Pancreas (tissue), 10 donors: ENCODE measurements at places on chromosomes 16 and 17. TPM values are rescaled to one million over a fixed set of nuclear protein-coding genes. Genes with fewer than 3 reads are reported as not detected.

DNA sequence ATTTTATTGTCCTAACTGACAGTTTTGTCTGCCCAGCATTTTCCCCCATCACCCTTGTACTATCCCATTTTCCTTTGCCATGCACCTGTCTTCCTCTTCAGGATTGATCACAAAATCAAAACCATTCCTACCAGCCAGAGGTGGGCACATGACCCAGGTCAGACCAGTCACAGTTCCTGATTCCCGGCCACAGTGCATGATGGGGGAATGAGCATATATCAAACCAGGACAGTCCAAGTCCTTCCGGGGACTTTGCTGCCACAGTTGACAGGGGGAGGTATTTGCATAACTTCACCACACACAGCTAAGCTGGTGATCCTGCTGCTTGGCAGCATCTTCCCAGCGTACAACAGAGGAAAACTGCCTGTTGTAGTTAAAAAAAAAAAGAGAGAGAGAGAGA lies 493.9 kb downstream of the WWOX start:
- H3K36me3 ChIP-seq = no peaks in the 10 kb centered on the region
- no peak for DNase-seq
- H3K4me3 ChIP-seq = no peak overlapping the region

- no peaks in the 10 kb centered on the region for H3K4me1 ChIP-seq
- H3K27me3 ChIP-seq = no peaks in the 10 kb centered on the region
- no peak overlapping the region for H3K27ac ChIP-seq
- no peak overlapping the region for H3K4me3 ChIP-seq
- no peak for DNase-seq
Measured at GRCh38 chr17:10217916-10218315, 19.5 kb upstream of the GAS7 start.

- no peak for DNase-seq
- no peak overlapping the region for H3K27ac ChIP-seq
- no peak overlapping the region for H3K4me3 ChIP-seq
- no peaks in the 10 kb centered on the region for H3K27me3 ChIP-seq
- no peaks in the 10 kb centered on the region for H3K36me3 ChIP-seq
Measured at GRCh38 chr16:77790009-77790372, 1.6 kb downstream of the VAT1L start.

DNA sequence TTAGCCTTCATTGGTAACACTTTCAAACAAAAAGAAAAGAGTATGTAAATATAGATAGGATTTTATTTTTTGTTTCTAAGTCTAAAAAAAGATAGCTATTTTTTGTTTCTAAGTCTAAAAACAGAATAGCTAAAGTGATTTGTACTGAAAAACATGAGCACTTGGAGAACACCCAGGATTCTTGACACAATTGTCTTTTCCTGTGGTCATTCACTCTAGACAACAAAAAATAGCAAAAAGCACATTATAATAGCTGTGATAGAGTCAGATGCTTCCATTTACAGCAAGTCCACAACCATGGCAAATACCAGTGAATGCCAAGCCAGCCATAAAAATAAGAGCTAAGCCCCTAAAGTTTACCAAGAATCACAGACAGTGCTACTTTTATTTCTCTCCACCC lies 36.7 kb downstream of the SKAP1 start:
- H3K4me3 ChIP-seq = no peak overlapping the region
- no peak for DNase-seq
- no peaks in the 10 kb centered on the region for H3K36me3 ChIP-seq
- H3K27ac ChIP-seq = no peak overlapping the region

Gene KRTAP16-1
- not detected for total RNA-seq

Gene SDR42E1
- 4.5 TPM for total RNA-seq

GRCh38 chr17:9004132-9004960 lies 17.0 kb upstream of the NTN1 start:
- no peaks in the 10 kb centered on the region for H3K36me3 ChIP-seq
- no peak for DNase-seq
- H3K27me3 ChIP-seq = peaks cover 5% of the 10 kb centered on the region
- peak overlapping the region; percentile 43 for H3K4me3 ChIP-seq
- peaks cover 4% of the 10 kb centered on the region for H3K4me1 ChIP-seq
- no peak overlapping the region for H3K27ac ChIP-seq

Gene LITAFD
- total RNA-seq = not detected

GRCh38 chr16:10817514-10817913 lies 1.1 kb downstream of the TVP23A start:
- no peaks in the 10 kb centered on the region for H3K36me3 ChIP-seq
- DNase-seq = no peak
- H3K4me1 ChIP-seq = no peaks in the 10 kb centered on the region

DNA sequence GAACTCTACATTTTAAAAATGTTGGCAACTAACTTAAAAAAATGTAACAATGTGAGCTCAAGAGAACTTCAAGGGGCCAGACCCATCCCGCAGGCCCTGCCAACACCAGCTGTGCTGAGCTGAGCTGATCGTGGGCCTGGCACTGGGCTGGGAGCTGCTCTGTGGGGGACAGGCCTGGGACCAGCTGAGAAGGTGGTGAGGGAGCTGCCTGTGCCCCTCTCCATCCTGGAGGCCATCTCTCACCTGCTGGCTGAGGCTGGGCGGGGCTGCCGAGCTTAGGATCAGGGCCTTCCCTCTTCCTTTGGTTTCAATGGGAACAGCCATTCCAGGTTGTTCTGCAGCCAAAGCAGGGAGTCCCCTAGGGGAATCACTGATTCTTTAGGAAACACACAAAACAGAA lies 58.2 kb downstream of the IL21R start:
- no peak overlapping the region for H3K4me3 ChIP-seq
- no peaks in the 10 kb centered on the region for H3K27me3 ChIP-seq
- no peaks in the 10 kb centered on the region for H3K4me1 ChIP-seq
- H3K27ac ChIP-seq = no peak overlapping the region
- H3K36me3 ChIP-seq = peaks cover 33% of the 10 kb centered on the region
- DNase-seq = no peak

DNA sequence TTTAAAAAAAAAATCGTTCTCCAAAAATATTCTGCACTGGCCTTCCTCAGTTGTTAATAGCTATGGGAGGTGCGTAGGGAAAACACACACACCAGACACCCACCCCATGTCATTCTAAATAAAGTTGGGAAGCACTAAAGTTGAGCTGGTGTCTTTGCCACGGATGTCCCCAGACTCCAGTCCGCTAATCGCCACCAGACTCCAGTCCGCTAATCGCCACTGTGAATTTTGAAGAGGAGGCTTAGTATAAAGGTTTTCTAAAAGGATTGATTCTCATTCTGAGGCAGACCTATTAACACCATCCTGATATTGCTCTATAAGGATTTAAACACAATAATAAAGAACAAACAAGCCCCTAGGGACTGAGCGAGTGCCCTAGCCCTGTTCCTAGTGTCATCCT lies 22.7 kb upstream of the CPSF4L start:
- H3K27me3 ChIP-seq = no peaks in the 10 kb centered on the region
- H3K4me3 ChIP-seq = no peak overlapping the region
- DNase-seq = no peak

DNA sequence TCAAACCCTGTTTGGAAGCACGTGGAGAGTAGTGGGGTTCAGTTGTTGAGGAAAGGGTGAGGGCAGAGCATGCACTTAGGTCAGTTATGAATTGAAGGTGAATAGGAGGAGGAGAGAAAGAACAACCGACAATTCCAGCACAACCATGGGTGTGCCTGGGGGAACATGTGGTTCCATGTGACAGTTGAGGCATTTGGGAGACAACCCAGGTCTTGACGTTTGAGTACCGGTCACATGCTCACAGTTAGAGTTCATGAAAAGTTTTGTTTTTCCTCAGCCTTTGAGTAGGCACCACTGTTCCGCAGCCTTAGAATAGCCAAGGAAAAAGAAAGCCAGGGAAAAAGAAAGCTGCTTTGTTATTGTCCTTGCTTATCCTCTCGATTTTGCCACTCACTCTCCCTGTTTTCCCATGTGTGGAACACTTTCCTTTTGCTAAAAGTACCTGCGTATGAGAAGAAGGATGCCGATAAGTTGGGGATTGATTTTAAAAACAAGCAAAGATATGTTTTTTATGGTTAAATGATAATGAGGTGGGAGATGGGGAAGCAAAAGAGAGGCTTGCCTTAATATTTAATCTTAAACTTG lies 25.6 kb upstream of the ABCC11 start:
- no peaks in the 10 kb centered on the region for H3K27me3 ChIP-seq
- H3K4me3 ChIP-seq = no peak overlapping the region
- H3K4me1 ChIP-seq = peaks cover 9% of the 10 kb centered on the region

GRCh38 chr16:19713697-19714096 lies 4.3 kb downstream of the KNOP1 start:
- H3K27ac ChIP-seq = no peak overlapping the region
- H3K27me3 ChIP-seq = no peaks in the 10 kb centered on the region
- DNase-seq = no peak

GRCh38 chr16:8721336-8722024 lies 47.1 kb downstream of the ABAT start:
- H3K4me1 ChIP-seq = peaks cover 22% of the 10 kb centered on the region
- no peak overlapping the region for H3K4me3 ChIP-seq

- no peaks in the 10 kb centered on the region for H3K27me3 ChIP-seq
- no peak overlapping the region for H3K27ac ChIP-seq
- H3K4me1 ChIP-seq = peaks cover 2% of the 10 kb centered on the region
- DNase-seq = no peak
- no peak overlapping the region for H3K4me3 ChIP-seq
Measured at GRCh38 chr16:72841506-72841905, 206.4 kb downstream of the ZFHX3 start.

GRCh38 chr17:68621065-68621464 lies 19.9 kb upstream of the FAM20A start:
- no peaks in the 10 kb centered on the region for H3K36me3 ChIP-seq
- H3K27me3 ChIP-seq = no peaks in the 10 kb centered on the region
- H3K4me3 ChIP-seq = no peak overlapping the region
- H3K4me1 ChIP-seq = no peaks in the 10 kb centered on the region

- H3K27me3 ChIP-seq = no peaks in the 10 kb centered on the region
- H3K4me1 ChIP-seq = peaks cover 16% of the 10 kb centered on the region
- H3K4me3 ChIP-seq = peak overlapping the region; percentile 79
- H3K27ac ChIP-seq = peak overlapping the region; percentile 92
- no peak for DNase-seq
Measured at GRCh38 chr17:39754958-39755553, 17.3 kb downstream of the GRB7 start.

- H3K27me3 ChIP-seq = no peaks in the 10 kb centered on the region
- H3K4me1 ChIP-seq = no peaks in the 10 kb centered on the region
- H3K36me3 ChIP-seq = no peaks in the 10 kb centered on the region
- no peak overlapping the region for H3K27ac ChIP-seq
- H3K4me3 ChIP-seq = no peak overlapping the region
Measured at GRCh38 chr16:60771138-60771537, 1265.1 kb downstream of the CDH8 start.

DNA sequence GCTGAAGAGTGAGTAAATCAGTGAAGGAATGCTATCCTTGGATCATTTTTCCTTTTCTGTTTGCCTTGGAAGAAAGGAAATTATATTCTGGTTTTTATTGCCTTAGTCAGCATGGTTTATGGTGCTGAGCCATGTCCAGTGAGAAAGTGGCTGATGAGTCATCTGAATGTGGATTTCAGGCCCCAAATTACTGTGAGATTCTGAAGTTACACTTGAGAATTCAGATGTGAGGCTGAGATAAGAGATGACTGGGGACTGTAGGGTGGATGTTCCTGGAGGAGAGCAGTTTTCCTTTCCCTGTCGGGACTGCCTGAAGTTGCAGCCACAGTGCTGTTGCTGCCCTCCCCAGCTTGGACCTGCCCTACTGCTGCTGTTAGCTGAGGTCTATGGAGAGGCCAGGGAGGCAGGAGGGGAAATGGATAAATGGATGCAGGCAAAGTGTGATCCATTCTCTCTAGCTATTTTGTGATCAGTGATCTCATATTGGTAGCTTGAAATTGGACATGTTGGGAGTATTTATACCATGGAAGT lies 4.2 kb upstream of the MAP3K14 start:
- DNase-seq = no peak
- no peak overlapping the region for H3K4me3 ChIP-seq
- H3K36me3 ChIP-seq = no peaks in the 10 kb centered on the region
- H3K27me3 ChIP-seq = no peaks in the 10 kb centered on the region

Gene MOSMO
- 3.7 TPM for total RNA-seq

- DNase-seq = no peak
- no peak overlapping the region for H3K4me3 ChIP-seq
Measured at GRCh38 chr17:47252209-47252608, 1.4 kb upstream of the ITGB3 start.

- no peaks in the 10 kb centered on the region for H3K36me3 ChIP-seq
- H3K4me3 ChIP-seq = no peak overlapping the region
- no peaks in the 10 kb centered on the region for H3K27me3 ChIP-seq
- no peak for DNase-seq
Measured at GRCh38 chr17:45896803-45897693, 2.7 kb downstream of the MAPT start.

DNA sequence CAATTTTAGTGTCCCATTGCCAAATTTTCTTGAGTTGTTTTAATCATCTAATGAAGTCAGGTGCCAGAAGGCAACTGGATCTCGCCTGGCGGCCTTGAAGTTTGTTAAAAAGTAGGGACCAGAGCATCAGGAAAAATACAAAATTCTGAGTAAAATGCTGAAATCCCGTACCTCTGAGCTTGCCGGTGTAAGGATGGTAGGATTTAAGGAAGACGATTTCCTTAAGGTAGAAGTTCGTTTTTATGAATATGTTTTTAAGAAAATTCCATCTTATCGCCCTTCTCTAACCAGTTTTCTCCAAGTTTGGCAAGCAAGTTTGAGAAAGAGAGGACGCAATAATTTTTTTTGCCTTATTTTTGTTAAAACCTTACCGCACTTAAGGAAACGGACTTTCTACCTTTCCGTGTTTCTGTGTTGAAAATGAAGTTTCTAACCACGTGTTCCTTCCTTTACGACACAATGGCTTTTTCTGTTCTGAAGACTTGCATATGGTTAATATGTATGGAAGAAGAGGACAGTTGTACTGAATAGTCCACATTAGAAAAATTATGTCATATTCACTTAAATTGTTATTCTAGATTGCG lies 748 bp downstream of the ATF7IP2 start:
- H3K4me3 ChIP-seq = peak overlapping the region; percentile 43
- no peaks in the 10 kb centered on the region for H3K27me3 ChIP-seq
- DNase-seq = no peak
- H3K4me1 ChIP-seq = no peaks in the 10 kb centered on the region
- H3K27ac ChIP-seq = peak overlapping the region; percentile 48

DNA sequence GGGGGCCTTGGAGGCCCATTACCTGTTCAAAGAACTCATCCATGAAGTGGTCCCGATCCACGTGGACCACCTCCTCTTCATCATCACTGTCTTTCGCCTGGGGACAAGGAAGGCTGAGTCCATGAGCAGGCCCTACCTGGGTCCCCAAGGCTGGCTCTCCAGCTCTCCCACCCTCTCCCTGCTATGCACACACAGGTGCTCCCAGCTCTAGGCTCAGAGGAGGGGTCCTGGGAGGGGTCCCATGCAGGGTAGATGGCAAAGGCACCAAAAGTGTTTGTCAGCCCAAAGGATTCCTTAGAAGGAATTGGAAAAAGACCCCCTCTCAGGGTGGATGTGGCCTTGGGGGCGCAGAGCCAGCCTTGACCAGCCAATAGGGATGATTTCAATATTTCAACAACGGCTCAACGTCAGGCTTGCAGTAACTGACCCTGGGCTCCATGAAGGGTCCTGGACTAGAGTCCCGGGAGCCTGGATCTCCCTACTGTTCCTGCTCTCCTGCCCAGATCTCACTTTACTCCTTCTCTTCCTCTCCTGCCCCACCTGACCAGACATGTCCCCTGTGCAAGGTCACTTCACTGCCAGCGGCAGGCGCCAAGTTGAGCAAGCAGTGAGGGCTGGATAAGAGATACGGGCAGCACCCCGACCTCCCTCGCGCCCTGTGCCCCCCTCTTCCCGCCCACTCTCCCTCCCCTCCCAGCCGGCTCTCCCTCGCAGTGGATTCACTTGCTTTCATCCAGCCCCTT lies 8.8 kb downstream of the STX1B start:
- no peak overlapping the region for H3K4me3 ChIP-seq
- no peaks in the 10 kb centered on the region for H3K36me3 ChIP-seq
- no peak for DNase-seq
- H3K27me3 ChIP-seq = no peaks in the 10 kb centered on the region
- no peak overlapping the region for H3K27ac ChIP-seq
- peaks cover 3% of the 10 kb centered on the region for H3K4me1 ChIP-seq

Gene ADORA2B
- total RNA-seq = 1.7 TPM

Gene TEX14
- total RNA-seq = 0.06 TPM

Gene TBC1D3I
- 0.55 TPM for total RNA-seq

Gene KRT33A
- not detected for total RNA-seq
